Right atrium auricular region (tissue), 2 donors: ENCODE measurements at places on chromosomes 3 and 15. TPM values are rescaled to one million over a fixed set of nuclear protein-coding genes. Genes with fewer than 3 reads are reported as not detected.

Gene MITF
- total RNA-seq: 68.6 TPM

DNA sequence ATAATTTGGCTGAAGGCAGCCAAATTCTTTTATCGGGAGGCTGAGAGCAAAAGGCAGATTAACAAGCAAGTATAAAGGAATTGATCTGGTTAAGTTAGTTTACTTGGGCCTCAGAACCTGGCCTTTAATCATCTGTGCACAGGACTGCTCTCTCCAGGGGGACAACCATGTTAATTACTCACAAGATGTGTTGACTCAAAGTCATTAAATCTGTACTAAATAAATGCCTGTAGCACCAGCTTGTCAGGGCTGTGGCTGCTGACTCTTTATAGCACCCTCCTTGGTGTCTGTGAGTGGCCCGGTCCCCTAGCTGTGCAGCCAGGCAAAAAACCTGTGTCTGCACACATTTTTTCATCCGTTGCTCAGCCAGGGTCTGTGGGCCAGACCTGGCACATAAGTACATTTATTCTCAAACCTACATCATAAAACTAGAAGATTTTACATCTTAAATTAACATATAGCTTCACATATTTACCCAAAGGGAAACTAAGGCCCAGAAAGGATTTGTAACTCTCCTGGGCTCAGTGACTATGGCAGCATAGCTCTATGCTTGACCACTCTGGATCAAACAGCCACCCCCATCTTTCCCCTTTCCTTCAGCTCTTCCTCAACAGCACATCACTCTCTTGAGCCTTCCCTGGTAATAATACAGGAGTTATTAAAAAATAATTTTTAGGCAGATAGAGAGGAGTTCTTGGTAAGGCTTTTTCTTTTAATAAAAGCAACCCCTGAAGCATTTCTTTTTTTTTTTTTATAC, 51.4 kb downstream of the NCEH1 start:
- no peaks in the 10 kb centered on the region for H3K27me3 ChIP-seq
- H3K4me3 ChIP-seq: no peak overlapping the region
- H3K36me3 ChIP-seq: no peaks in the 10 kb centered on the region

Gene POC1A
- 0.47 TPM for total RNA-seq

Gene VEPH1
- total RNA-seq: 0.48 TPM

DNA sequence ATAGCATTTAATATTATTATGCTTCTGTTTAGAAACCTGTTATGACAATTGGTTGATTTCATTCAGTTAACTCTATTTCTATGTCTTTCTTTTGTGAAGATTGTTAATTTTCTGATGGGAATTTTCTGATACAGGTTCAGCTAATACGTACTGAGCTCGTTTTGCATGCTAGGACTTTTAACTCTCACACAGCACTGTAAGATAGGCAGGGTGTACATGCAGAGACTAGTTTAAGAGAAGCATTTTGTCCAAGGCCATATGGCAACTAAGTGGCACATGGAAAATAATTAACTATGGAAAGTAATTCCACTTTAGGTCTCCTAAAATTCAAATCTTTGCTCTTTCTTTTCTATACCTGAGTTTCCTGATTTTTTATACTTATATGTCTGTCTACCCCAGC, 81.9 kb downstream of the IL1RAP start:
- no peak overlapping the region for H3K4me3 ChIP-seq
- H3K36me3 ChIP-seq: no peaks in the 10 kb centered on the region
- no peaks in the 10 kb centered on the region for H3K4me1 ChIP-seq
- no peak overlapping the region for H3K27ac ChIP-seq

Gene BLM
- 19.3 TPM for total RNA-seq

DNA sequence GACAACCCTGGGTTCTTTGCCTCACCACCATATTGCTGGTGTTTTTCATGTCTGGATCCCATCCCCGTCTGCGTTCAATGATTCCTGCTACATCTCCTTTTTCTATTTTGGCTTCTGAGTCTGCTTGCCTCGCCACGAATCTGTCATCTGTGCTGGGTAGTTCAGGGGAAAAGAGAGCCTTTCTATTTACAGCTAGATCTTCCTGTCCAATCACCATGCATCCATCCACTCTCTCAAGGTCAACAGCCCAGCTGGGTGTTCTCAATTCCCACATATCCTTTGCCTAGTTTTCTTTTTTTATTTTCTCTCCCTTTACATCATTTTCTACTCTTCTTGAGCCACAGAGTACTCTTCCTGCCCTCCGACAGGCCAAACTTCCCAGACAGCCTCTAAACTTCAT, 104.8 kb upstream of the RAD18 start:
- H3K4me1 ChIP-seq: no peaks in the 10 kb centered on the region
- H3K27ac ChIP-seq: no peak overlapping the region
- H3K36me3 ChIP-seq: no peaks in the 10 kb centered on the region
- no peaks in the 10 kb centered on the region for H3K27me3 ChIP-seq
- H3K4me3 ChIP-seq: no peak overlapping the region

DNA sequence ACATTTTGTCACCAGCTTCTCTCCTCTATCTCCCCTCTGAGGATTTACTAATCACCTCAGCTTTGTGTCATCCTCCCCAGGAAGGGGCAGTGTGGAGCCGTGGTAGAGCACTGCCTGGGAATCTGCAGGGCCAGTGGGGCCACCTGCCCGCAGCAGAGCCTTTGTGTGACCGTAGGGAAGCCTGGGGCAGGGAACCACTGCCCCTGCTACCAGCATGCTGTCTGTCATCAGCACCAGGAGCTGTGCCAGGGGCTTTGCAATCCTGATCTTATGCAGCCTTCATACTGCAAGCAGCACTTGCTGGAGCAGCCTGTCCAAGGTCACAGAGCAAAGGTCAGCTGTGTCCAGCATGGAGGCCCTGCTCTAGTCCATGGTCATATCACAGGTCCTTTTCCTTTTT, 170.2 kb upstream of the IL12A start:
- DNase-seq: no peak
- peaks cover 14% of the 10 kb centered on the region for H3K4me1 ChIP-seq
- H3K27ac ChIP-seq: no peak overlapping the region
- no peaks in the 10 kb centered on the region for H3K36me3 ChIP-seq
- H3K27me3 ChIP-seq: no peaks in the 10 kb centered on the region
- no peak overlapping the region for H3K4me3 ChIP-seq

Gene AGBL1
- total RNA-seq: not detected

GRCh38 chr3:53570709-53571108, 76.3 kb downstream of the CACNA1D start:
- no peaks in the 10 kb centered on the region for H3K4me1 ChIP-seq
- H3K27ac ChIP-seq: peak overlapping the region; percentile 7
- H3K4me3 ChIP-seq: no peak overlapping the region

- no peaks in the 10 kb centered on the region for H3K4me1 ChIP-seq
- H3K36me3 ChIP-seq: no peaks in the 10 kb centered on the region
- H3K27ac ChIP-seq: no peak overlapping the region
Measured at GRCh38 chr3:127961963-127962362, 46.9 kb downstream of the KBTBD12 start.

Gene TGM4
- total RNA-seq: not detected

Gene LRRK1
- 4.4 TPM for total RNA-seq

Gene GOLGA6D
- total RNA-seq: not detected
